ENCODE measurements at places on chromosomes 5 and 9.

- DNase-seq = no peak
Measured at GRCh38 chr9:96135076-96135752, 166.8 kb downstream of the HSD17B3 start.

- DNase-seq = no peak
Measured at GRCh38 chr5:135829681-135830383, 4.6 kb upstream of the SLC25A48 start.

GRCh38 chr9:15374310-15374709 lies 48.4 kb upstream of the SNAPC3 start:
- no peak for DNase-seq

DNA sequence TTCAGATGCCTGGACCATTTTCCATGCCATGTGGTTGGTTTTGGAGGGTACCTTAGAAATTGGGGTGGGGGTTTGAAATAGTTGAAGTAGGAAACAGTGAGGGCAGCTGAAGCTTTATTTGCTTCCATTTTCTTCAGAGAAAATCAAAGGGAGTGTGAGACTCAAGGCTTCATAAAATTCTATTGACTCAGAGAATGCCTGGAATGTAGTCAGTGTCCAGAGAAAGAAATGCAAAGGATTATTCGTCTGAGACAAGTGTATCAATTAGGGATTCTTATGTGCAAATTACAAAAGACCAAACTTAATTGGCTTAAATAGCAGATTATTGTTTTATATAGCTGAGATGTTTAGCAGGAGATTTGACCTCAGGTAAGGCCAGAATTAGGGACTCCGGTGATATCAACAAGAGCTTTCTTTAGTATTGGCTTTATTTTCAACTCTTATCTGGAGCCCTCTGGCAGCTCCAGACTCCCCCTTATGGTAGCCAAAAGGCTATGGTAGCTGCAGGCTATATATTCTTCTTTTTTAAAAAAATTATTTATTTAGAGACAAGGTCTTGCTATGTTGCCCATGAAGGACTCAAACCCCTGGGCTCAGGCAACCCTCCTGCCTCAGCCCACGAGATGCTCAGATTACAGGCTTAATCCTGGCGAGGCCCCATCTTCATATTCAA lies 38.9 kb downstream of the PTTG1 start:
- DNase-seq = no peak

GRCh38 chr9:37311938-37312708 lies 110.4 kb upstream of the GRHPR start:
- DNase-seq = no peak

DNA sequence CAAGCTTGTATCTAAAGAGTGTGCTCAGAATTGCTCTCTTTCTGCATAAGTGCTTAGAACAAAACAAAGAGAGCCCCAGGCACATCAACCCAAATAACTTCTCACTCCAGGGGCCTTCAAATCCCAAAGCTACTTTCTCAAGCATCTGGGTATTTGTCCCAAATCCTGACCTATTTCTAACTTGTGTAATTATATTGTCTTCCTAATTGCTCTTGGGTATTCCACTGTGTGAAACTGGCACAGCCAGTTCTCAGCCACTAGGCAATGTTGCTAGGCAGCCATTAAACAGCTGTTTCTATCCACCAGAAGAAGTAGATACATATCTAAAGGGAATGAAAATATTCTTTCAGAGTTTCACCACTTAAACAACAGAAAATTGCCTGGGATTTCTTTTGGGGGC lies 198.8 kb downstream of the PRELID2 start:
- no peak for DNase-seq

DNA sequence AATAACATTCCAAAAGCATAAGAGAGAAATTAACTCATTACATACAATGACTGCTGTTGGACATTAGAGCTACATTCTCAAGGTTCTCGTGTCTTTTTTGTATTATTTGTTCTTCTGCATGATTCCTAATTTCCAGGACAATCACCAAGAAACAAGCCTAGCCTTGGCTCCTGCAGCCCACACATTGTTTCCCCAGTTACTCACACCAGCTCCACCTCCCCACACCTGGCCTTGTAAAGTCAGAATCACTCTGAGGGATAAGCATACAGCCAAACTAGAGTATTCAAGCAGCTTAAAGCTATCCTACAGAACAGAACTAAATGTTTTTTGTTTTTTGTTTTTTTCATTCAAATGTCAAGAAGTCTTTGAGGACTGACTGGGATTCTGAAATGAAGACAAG lies 189.2 kb downstream of the HINT1 start:
- DNase-seq = no peak

DNA sequence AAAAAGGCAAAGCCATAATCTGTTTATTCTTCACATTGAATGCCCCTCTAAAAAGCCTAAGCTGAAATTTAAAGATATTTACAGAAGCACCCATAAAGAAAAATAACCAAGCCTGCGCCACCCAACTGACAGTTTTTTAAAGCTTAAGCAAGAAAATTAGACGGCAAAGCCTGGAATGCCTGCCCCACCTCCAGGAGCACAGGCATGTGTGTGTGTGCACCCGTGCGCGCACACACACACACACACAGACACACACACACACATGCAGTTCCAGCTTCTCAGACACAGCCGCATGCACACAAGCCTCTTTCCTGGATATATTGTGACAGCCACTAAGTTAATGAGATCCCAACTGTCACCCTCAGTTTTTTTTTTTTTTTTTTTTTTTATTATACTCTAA lies 88.2 kb downstream of the FRMD3 start:
- DNase-seq = no peak

DNA sequence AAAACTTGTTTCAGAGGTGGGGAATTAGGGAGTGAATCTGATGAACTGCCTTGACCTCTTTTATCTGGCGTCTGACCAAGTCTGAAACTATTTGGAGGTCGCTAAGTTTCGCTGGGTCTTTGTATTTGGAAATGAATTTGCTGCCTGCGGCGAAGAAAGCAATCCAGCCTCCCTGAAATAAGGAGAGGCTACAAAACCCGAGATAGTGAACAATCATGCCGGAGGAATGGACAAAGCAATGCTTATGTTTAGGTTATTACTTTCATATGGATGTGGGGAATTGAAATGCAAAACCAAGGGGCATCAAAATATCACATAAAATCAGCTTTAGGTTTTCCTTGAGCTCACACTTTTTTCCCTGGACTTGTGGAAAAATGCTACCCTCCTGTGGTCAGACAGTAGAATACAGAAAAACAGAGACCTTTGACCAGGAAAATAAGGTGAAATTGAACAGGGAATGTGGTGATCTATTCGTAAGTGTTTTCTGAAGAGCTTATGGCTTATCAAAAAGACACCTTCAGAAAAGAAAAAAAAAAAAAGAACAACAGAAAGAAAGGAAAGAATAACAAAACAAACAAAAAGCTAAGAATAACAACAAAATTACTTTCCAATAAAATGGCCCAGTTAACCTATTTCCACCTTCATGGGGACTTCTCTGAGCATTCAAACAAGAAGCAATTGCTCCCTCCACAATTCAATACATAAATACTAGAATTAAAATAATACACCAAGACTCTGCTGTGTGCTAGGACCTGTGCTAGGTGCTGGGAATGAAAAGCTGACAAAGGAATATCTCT lies 68.6 kb upstream of the DPYSL3 start:
- no peak for DNase-seq

DNA sequence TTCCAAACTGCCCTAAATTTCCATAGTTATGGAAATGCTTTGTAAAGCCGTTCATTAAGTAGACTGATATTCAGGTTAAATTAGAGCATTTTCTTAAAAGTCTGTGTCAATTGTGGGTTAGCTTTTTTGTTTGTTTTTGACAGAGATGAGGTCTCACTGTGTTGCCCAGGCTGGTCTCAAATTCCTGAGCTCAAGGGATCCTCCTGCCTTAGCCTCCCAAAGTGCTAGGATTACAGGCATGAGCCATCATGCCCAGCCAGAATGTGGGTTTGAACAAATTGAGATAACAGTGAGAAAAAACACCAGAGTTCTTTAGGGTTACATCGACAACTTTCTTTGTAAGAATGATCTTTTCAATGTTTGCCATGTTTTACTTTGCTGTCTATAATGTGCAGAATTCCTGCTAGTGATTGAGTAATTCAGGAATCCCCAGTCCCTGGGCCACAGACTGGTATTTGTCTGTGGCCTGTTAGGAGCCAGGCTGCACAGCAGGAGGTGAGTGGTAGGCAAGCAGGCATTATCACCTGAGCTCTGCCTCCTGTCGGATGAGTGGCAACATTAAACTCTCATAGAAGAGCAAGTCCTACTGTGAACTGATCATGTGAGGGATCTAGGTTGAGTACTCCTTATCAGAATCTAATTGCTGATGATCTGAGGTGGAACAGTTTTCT lies 80.5 kb downstream of the RAI14 start:
- no peak for DNase-seq

DNA sequence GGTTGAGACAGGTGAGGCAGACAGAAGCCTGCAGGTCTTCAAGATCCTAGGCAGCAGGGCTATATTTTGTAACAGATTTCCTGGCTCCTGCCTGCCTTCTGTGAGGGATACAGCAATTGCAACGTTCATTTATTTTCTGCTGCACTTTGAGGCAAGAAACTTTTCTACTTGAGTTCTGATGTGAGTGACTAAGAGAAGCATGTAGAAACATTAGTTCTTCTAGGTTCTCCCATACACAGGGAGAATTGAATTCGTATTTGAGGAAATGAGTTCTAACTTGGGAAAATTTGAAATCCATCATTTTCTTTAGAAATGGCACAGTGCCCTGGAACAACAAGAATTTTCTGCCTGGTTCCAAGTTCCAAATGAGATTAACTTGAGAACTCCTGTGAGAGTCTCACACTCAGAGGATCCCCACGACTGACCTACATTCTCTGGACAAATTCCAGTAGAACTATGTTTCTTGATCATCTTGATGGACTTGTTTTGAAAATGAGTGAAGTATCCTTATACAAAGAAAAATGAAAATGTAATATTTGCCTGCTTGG lies 15.0 kb downstream of the MAMDC2 start:
- no peak for DNase-seq

DNA sequence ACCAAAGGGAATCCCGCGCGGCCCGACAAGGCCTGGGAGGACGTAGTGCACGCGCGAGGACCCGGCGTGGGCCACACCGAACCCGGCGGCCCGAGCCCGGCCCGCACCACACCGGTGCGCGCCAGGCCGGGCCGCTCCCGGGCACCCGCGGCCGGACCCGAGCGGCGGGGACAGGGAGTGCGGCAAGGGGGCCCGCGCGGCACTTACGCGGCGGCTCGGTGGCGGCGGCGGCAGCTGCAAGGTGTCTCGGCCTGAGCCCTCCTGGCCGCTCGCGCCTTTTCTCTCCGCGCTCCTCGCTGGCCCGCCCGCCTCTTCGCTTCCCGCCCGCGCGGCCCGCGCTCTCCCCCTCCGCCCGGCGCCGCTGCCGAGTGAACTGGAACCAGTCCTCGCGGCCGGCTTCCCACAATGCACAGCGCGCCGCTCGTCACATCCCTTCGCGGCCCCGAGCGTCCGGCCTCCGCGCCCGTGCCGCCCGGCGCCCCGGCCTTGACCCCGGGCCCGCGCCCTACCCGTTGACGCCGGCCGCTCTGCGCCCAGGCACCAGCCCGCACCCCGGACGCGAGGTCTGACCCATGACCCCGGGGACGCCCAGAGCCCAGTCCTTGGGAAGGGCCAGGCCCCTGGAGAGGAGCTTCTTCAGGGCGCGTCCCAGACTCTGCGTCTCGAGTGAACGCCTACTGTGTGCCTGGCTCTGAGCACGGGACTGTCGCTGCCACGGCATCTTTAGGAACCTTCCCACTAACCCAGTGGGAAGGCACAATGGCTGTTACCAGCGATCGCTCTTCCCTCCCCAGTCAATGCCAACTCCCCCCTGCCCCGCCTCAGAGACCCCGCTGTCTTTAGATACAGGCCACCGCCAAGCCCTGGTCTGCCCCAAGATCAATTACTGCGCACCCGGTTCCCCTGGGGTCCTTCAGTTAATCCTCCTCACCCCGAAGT lies at the start of gene MACROH2A1:
Gene MACROH2A1, minus strand, starts transcription at position 377 of the 939 bp plus-strand sequence. CDS start 10,138 bp downstream, outside the sequence.
- DNase-seq = peak; percentile 53

DNA sequence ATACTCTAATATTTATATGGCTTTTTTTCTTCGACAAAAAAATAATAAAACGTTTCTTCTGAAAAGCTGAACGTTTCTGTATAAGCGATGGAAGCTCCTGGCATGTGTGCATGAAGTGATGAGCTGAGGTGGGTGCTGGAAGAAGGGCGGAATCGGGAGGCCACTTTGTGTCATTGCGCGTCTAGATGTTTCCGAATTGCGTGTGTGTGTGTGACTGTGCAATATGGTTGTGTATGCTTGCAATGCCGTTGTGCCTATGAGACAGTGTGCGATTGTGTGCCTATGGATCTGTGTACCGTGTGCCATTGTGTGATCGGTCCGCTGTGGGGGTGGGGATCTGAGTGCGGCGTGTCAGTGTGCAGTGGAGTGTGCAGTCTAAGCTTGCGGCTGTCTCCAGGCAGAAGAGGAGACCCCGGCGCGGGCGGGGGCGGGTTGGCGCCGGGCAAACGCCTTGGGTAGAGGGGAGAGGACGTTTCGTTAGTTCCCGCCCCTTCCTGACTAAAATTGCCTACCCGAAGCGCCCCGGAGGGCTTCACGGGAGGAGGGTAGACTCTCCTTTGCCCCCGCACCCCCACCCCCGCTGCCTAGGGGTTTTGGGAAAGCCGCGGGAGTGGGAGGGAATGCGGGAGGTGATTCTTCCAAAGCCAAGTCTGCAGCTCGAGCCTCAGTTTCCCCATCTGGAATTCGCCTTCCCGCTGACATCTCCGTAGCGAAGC lies 24.2 kb downstream of the PCDHGC5 start:
- no peak for DNase-seq

- no peak for DNase-seq
Measured at GRCh38 chr9:36993933-36994764, 39.9 kb downstream of the PAX5 start.

DNA sequence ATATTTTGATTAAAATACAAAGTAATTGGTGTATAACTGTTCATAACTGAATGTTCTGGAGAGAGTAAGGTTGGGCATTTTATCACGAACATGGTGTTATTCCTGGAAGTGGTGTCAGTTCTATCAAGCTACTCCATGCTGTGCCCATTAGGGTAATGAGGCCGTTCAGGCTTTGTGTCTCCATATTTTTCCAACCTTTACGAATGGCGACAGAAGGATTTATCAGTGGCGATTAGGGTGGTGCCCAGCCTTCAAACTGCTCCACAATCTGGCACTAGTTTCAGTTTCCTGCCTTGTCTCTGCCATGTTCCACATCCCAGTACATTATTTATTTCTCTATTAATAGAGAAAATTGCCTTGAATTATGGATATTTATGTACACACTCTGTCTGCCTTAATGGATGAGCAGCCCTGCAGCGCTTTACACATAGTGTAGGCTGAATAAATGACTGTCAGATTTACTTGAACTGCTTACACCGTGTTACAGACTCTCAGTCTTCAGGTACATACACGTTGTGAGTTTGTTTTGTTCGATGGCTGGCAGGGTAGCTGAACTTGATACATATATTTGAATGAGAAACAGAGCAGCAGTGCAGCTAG lies 23.9 kb upstream of the TMC1 start:
- DNase-seq = no peak

All from stimulated activated CD8-positive, alpha-beta memory T cell treated with anti-CD3 and anti-CD28 coated beads, Interleukin-7, amount 100 ng/mL, for 1 hour (primary cell).